EL (cell line): ENCODE measurements at places on chromosomes 16 and 17.

DNA sequence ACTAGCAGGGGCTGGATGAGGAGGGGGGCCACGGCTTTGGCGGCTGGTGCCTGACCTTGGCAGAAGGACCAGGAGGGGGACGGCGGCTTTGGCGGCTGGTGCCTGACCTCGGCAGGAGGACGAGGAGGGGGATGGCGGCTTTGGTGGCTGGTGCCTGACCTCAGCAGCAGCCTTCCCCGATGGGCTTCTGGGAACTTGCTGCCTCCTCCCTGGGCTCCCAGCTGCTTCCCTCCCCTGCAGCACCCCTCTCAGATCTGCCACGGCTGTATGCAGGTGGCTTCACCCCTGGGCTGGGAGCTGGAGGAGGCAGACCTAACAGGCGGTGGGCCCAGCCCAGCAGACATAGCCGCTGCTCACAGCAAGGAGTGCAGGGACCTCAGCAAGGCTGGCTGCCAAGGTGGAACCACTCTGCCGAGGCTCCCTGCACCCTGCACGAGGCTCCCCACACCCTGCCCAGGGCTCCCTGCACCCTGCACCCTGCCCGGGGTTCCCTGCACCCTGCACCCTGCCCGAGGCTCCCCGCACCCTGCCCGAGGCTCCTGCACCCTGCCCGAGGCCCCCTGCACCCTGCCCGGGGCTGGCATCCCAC, 38.4 kb upstream of the CBFA2T3 start:
- DNase-seq, result no peak

GRCh38 chr16:78551487-78552085, 452.1 kb downstream of the WWOX start:
- DNase-seq, result no peak

DNA sequence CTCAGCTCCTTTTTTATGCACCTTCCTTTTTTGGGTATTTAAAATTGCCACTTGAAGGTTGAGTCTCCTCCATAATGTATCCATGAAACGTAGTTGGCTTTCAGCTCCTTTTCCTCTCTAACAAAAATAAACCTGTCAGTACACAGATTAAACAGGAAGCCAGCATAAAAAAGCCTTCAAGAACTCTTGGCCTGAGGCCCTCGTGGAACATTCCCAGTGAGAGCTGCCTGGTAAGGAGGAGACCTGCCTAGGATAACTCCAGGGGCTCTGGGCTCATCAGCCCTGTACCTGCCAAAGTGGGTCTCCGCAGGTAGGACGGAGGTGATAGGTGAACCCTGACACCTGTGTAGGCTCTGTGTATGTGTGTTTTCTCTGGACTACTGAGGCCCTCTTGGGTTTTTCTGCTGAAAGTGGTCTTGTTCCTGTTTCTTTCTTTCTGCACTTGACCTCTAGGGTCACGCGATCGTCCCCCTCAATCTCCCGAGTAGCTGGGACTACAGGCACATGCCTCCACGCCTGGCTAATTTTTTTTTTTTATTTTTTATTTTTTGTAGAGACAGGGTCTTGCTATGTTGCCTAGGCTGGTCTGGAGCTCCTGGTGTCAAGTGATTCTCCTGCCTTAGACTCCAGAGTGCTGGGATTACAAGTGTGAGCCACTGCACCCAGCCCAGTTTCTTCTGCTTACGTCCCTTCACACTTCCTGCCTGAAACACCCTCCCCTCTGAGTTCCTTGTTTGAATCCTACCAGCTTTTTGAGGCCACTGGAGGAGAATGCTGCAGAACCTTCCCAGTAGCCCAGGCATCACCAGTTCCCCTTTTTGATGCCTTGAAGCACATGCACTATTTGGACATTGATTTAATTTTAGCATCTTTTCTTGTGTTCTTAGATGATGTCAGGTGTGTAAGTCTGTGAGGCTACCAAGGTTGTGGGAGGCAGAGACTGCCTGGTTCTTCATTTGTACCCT, 9.8 kb downstream of the PGS1 start:
- DNase-seq, result no peak

DNA sequence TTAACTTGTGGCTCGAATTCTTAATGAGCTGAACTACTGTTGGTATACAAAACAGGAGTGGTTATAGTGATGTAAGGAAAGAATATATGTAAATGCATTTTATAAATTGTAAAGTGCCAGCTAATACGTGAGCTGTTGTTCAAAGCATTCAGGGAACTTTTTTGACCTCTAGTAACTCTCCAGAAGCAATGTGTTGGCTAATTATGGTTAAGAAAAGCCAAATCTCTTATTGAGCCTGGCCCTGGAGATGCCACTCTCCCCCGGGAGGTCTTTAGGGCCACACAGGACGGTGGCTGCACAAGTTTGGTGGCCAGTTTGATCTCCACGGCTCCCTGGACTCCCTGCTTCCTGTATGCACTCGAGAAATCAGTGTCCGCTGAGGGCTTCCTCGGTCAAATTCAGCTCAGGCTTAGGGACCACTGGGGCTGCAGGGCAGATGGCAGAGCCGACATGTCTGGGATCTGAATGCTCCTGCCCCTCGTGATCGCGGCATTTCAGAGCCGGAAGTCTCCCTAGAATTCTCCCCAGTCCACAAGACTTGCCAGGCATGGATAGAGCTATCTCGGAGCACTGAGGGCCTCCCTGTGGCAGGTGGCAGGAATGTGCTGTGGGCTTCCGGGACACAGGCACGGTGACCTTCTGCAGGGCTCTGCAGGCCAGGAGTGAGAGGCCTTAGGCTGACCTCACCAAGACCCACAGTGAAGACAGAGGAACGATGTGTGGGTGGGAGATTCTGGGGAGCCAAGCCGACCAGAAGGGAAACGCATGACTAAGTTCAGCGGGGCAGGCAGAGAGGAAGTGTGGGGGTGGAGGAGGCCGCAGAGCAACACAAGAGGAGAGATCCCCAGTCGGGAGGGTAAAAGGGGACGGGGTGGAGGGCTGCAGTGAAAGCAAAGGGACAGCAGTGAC, 18.6 kb upstream of the PITPNM3 start:
- peak; percentile 84 for DNase-seq

GRCh38 chr17:66929591-66929990, 34.9 kb upstream of the CACNG4 start:
- DNase-seq, result no peak

DNA sequence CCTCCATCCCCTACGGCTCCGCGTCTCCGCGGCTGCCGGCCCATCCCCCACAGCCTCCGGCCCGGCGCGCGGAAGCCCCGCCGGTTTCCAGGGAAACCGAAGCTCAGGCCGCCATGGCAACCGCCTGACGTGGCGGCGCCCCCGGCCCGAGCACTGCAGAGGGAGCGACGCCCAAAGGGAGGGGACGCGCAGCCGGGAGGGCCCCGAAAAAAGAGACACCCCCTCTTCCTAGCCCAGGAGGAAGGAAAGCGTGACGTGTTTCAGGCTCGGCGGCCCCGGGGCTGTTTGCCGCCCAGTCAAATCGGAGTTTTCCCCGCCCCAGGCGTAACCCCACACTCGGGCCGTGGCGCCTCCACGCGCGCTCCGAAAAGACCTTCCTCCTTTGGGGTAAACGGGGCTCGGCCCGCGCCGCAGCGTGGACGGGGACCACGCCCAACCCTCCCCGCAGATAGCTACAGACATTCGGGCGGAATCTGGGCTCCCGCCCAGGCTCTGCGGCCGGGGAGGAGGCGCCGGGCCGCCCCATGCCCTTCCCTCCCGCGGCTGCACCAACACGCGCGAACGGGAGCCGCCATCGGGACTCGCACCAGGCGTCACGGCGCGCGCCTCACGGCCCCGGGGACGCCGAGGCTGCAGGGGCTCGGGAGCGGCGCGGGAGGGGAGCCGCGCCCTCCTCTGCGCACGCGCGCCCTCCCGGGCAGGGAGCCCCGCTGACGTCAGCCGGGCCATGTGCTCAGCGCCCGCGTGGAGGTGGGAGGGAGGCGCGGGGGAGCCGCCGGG, 7.5 kb downstream of the MNT start:
- peak; percentile 90 for DNase-seq

GRCh38 chr16:78984887-78985464, 615.6 kb downstream of the MAF start:
- no peak for DNase-seq

GRCh38 chr17:54860617-54861470, 39.8 kb upstream of the TOM1L1 start:
- DNase-seq, result no peak

DNA sequence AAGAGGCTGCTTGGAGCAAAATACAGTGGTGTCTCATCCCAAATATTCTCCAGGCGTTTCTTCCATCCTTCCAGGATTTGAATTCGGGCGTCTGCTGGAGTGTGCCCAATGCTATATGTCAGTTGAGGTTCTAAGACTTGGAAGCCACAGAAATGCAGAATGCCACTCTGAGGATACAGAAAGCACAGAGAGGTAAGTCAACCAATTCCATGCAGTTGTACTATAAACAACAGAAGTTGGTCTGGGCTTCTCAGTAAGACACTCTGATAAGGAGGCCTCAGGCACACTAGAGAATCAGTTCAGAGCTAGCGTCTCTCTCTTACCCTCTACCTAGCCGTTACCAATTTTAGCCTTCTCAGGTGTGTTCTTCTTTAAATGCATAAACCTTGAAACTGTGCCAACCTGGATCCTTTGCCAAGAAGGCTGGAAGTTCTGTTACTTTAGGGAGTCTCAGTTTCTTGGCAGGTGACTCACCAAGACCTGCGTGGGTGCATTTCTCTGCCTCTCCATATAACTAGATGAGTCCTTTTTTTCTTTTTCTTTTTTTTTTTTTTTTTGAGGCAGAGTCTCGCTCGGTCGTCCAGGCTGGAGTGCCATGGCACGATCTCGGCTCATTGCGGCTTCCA, 15.1 kb downstream of the NQO1 start:
- DNase-seq, result peak; percentile 68

DNA sequence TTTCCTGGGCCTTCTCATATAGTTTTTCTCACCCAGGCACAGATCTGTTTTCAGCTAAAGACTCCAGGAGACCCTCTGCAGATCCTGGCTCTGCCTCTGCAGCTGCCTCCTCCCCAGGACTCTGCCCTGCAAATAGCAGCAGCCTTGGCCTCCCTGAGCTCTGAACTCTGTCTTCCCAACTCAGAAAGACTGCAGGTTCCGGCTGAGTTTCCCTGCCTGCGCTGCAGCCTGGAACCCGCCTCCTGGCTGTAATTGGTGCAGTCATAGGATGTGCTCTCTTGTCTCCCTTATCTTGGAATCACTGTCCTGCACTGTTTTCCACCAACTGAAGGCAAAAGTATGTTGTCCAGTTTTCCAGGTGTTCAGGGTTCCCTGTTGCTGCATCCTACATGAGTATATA, 14.3 kb upstream of the DNASE1 start:
- no peak for DNase-seq

- no peak for DNase-seq
These were observed 19.4 kb downstream of the TMEM94 start for GRCh38 chr17:75475851-75476250.

DNA sequence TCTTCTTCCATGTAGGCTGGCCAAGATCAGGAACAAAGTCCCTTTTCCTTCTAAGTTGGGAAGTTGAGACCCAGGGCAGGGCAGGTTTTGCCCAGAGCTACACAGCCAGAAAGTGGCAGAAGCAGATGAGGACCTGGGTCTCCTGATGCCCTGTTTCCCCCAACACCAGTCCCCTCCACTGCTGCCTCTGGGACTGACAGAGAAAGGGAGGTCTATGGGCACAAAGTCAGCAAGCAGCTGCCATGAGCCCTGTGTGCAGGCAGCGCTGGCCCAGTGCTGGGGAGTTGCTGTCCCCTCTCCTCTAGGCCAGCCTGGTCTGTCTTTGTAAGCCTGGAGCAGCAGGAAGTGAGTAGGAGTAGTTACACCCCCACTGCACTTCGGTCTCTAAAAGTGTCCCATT, 46.9 kb upstream of the NKD1 start:
- DNase-seq, result no peak

GRCh38 chr17:44536090-44536953, 21.0 kb upstream of the FZD2 start:
- peak; percentile 54 for DNase-seq

GRCh38 chr17:42543190-42544079, 7.4 kb downstream of the NAGLU start:
- DNase-seq, result no peak

GRCh38 chr17:78226759-78227454, 4.5 kb upstream of the TMEM235 start:
- DNase-seq, result no peak

DNA sequence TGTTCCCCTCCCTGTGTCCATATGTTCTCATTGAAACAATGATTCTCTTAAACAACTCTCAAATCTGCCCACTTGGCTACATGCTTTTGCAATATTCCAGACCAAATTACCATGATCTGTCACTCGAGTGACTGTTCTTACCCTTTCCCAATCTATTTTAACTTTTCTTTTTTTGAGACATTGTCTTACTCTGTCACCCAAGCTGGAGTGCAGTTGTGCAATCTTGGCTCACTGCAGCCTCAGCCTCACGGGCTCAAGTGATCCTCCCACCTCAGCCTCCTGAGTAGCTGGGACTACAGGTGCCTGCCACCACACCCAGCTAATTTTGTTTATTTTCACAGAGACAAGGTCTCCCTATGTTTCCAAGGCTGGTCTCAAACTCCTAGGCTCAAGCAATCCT, 58.8 kb upstream of the CLEC18A start:
- no peak for DNase-seq

GRCh38 chr17:4898351-4898750, 985 bp upstream of the C17orf107 start:
- no peak for DNase-seq

GRCh38 chr17:6313835-6314234, 121.1 kb downstream of the AIPL1 start:
- DNase-seq, result no peak

DNA sequence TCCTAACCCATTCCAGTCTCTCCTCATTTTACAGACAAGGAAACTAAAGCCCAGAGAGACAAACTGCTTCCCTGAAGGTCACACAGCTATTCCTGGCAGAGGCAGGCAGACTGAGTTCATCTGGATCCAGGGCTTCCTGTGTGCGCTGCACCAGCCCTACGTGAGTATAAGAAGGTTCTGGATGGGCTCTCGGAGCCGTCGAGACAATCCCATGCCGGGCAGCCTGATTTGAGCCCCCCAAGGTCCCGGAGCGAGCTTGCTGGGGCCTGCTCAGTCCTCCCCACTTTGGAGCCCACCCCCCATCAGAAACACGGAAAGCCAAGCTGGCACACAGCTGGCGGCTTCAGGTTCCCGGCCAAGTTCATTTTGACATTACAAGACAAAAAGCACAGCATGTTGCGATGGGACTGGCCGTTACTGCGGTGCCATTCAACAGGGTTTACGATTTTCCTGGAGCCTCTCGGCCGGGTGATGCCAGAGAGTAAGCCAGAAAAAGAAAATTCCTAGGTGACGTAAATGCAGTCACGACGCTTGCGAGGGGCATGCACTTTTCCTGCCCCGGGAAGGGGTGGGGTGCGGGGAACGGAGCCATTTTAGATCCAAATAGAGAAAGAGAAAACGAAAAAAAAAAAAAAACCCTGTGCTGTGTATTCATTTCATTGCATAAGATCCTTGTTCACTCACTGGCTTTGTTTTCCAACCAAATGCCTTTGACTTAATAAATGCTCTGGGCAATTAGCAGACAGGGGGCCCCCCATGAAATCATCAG, 167.1 kb upstream of the FOXF1 start:
- peak; percentile 83 for DNase-seq
